ENCODE measurements at places on chromosomes 13 and 19.

DNA sequence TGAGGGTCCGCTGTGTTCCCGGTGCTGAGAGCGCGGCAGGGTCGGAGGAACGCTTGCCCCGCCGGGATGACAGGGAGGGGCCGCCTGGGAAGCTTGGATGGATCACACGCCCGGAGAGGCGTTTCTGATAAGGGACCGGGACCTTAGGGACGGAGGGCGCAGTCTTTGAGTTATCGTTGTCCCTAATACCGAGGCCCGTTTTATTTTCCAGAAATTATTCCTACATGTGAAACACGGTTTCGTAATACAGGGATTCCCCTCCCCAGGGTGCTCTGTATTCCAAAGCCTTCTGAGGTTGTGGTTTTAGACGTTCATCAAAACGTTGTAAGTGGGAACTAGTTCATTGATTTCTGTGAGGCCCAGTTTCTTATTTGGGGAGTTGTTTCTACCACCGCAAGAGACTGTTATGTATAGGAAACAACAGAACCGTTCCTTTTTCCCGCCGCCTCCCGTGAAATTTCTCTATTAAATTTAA is 752 bp downstream of the PDCD5 start:
- peak; percentile 57 for DNase-seq

DNA sequence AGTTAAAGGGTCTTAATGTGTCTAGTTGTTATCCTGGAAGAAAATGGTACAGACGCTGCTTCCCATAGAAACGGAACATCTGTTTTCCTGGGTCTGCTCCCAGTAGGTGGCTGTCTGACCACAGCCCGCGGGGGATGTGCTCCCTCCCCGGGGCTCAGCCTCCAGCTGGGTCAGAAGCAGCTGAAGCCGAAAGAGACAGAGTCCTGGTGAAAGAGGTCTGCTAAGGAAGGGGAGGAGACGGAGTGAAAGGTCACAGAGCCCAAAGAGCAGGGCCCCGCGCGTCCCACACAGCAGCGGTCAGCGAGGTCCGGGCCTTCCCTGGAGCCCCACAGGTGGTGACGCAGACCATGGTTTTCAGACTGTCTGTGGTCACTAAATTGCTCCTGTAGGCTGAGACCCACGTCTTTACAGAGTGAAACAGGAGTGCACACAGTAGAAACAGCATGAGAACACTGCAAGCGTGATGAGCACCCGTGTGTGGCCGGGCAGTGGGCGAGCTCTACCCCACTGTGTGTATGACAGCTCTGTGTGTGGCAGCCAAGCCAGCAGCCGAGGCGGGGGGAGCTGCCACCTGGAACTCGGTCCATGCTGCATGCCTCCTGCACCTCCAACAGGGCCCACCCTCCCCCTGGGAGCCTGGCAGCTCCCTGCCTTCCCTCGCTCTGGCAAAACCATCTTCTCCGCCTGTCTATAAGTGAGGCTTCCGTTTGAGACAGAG is 52.0 kb upstream of the C13orf46 start:
- DNase-seq: no peak

GRCh38 chr19:51119101-51119500 is 5.6 kb upstream of the SIGLEC9 start:
- DNase-seq: no peak

GRCh38 chr19:43329989-43330388 is 23.5 kb upstream of the CD177 start:
- DNase-seq: no peak

DNA sequence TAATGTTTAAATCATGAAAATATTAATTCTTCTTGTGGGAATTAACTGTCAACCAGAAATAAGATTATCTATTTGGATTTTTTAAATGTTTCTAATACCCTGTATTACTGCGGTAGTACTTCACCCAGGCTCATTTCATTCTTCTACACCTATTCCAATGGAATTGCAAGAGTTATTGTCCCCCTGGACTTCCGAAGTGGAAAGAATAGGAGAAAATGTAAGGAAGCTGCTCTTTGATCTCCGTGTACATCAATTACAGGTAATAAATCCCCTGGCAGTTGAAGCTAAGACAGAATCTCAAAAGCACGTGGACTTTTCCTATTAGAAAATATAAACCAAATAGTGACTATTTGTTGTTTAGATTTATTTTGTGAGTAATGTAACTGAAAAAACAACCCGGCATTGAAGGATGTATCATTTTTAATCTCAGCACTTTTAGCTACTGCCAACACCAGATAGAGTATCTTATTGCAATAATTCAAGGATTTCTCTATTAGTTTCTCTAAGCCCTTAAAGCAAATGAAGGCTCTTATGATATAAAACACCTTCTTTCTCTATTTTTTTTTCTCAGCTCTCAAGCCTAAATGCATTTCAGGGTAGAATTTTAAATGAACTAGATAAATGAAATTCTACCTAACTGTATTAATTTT is 77.3 kb downstream of the MZT1 start:
- DNase-seq: no peak

GRCh38 chr19:18104793-18105131 is 7.2 kb downstream of the MAST3 start:
- no peak for DNase-seq

- no peak for DNase-seq
These were observed 2.4 kb upstream of the NKPD1 start for GRCh38 chr19:45163156-45163555.

Measured in OCI-M1 (cell line).